ENCODE measurements at places on chromosomes 5 and 9.
A peak's percentile ranks its signal among the peaks of the same experiment; 100 is the strongest.

- no peak for DNase-seq
Observed at GRCh38 chr5:61737964-61738340, 405.9 kb downstream of the ZSWIM6 start.

GRCh38 chr5:132746954-132747615, at the start of gene CCNI2:
Gene CCNI2 (plus strand): TSS chr5:132747426. CDS start chr5:132747496, 70 bp downstream.
- DNase-seq = peak; percentile 68

DNA sequence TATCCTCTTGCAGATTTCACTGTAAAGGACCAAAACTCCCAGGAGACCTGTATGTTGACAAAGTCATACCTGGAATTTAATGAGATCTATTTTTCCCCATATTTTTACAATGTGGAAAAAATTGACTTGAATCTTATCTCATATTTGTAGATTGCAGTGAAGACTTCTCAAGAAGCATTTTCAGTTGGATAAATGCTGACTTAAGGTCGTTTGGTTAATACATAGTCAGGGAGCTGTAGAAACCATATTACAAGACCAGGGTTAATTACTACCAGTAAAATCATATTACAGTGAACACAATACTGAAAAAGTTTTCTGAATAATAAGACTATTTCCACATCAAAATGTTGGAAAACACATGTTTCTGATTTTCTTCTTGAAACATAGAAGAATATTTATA, 119.8 kb downstream of the ATG10 start:
- no peak for DNase-seq

DNA sequence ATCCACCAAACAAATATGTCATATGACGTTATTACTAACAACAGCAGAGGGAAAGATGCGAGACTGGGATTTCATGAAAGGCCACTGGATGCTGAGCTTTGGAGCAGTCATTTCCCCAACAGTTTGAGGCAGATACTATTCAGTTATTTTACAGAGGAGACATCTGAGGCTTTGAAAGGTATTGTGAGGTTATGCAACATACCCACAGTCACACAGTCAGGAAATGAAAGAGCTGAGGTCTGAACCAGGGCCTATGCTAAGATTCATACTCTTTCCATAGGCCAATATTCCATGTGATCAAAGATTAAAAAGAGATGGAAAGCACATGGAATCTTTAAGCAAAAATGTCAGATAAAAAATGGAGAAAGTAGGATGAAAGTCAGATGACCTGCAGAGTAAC, 63.0 kb downstream of the LPAR1 start:
- DNase-seq = no peak

DNA sequence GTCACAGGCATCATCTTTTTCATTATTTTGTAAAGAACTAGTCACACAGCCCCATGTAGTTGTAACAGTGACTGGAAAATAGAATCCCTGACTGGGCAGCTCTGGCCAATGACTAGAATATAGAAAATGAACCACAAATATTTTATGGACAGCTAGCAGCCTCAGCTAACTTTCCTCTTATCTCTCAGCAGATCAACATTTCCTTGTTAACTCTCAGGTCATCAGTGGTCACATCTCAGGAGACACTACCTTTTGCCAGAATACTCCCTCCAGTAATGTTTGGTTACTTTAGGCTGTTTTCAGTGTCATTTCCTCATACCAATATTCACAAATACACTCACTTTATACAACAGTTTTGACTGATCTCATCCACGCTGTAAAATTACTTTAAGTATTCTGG, 43.9 kb downstream of the FAM169A start:
- no peak for DNase-seq

DNA sequence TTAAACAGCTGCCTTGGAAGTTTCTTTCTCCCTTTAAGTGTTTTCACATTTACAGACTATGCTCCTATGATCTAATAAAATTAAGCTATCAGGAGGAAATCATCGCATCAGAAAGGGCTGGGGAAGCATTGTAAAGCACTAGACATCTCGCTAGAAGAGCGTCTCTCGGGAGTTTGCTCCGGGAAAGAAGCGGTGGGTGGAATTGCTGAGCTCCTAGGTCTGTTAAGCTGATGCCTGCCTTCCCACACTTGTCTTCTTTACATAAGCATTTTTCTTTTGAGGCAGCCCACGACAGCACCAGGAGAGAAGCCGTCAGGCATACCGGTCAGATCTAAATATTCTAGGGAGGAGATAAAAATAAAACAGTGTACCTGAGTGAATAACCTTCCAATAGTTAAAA, 541.7 kb upstream of the TUSC1 start:
- DNase-seq = peak; percentile 16

DNA sequence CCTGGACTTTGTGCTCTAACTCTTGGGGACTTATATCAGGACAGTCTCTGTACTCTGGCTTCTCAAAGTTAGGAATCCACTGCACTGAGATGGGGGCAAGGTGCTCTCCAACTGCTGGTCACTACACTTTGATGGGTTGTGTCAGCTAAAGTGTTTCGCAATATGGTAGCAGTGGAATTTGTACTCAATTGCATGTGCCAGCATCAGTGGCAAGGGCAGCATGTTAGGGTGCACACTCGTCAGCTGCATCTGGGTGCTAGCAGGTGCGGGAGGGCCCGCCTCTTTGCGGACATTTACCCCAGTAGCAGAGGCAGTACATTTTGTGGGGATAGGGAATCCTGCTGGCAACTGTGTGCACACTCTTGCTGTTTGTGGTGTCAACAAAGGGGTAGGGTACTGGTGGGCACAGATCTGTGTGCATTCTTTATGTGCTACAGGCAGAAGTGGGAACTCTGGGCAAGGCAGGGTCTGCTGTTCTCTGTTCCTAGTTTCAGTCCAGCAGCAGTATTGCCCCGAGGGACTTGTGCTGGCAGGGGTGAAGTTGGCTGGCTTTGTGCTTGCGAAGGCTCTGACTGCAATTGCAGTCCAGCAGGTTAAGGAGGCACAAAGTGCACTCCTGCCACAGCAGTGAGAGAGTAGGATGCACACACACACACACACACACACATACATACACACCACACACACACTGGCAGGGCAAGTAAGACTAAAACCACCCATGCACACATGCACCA, 924.8 kb upstream of the CDH9 start:
- DNase-seq = no peak

DNA sequence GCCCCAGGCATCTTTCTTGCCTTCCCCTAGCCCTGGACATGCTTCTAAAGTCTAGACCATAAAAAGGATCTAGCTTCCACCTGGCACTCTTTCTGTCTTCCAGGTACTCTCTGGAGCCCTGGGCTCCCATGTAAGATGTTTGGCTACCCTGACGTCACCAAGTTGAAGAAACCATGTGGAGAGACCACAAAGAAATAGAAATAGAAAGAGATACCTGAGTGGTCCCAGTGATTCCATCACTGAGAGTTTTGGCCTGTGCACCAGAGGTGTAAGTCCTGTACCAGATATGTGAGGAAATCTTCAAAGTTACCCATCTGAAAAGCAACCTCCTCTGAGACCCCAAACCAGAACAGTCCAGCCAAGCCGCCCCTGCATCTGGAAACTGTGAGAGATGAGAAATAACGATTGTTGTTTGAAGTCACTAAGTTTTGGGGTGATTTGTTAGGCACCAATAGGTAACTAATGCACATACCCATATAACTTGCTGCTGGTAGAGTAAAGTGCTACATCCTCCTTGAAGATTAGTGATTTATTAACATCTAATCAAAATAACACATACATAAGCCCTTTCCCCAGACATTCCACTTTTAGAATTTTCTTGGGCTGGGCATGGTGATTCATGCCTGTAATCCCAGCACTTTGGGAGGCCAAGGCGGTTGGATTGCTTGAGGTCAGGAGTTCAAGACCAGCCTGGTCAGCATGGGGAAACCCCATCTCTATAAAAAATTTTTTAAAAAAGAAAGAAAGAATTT, 85.7 kb upstream of the LHFPL2 start:
- DNase-seq = no peak

DNA sequence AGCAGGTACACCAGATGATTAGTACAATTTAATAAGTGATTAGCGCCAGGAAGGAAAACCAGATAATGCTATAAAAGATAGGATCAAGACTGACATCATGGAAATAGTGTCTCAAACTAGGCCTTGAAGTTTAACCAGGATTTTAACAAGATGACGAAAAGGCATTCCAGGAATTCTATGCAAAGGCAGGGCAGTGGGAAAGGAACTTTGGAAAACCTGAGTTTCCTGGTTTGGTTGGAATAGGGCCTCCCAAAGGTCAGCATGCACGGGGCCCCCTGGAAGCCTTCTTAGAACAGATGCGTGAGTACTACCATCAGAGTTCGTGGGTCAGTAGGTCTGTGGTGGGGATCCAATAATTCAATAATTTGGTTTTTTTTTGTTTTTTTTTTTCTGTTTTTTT, 935.2 kb upstream of the DMAC1 start:
- DNase-seq = no peak

DNA sequence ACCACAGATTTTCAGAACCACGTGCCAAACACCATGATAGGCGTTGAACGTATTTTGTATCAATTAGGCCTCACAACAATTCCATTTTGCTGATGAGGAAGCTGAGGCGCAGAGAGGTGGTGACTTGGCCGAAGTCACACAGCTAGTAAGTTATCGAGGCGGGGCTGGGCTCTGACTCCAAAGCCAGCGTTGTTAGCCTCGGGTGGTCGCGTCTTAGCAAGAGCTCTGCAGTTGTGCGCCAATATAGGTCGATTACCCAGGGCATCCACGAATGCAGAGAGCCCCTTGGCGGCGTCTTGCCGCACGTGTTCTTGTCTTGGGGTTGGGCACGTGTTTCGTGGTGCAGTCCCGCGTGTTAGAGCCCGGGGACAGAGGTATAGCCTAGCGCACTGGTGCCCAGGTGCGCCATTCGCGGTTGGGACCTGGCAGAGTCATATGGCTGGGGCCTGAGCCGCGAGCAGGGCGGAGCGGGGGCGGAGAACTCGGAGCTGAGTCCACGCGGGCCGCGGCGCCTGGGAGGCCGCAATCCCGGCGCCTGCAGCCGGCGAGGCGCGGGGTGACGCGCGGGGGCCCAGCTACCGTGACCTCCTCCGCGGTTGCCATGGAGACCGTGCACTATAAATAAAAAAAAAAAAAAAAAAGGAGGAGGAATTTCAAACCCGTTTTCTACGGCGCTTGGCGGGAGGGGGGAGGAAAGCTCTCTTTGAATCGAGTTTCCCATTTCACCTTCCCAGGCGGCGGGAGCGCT, 62.3 kb downstream of the CXXC5 start:
- DNase-seq = peak; percentile 62
